ENCODE measurements at places on chromosomes 2 and 18.

DNA sequence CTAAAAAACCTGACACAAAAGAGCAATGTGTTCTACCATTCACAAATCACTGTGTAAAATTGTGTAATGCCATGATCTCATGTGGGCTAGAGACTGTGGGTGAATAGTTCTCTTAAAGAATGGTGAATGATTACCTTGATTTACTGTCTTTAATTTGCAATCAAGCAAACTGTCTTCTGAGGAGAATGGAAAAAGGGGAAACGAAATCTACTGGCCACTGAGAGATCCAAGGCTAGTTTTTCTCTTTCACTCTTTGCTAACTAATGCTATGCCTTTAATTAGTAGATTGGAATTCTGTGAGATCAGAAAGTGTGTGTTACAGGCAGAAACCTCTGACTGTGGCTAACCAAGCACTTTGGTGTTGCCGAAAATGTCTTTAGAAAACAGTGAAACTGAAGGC lies 422.7 kb downstream of the TGIF1 start:
- no peak for DNase-seq

GRCh38 chr2:14891546-14891945 lies 259.0 kb downstream of the LRATD1 start:
- DNase-seq: no peak

DNA sequence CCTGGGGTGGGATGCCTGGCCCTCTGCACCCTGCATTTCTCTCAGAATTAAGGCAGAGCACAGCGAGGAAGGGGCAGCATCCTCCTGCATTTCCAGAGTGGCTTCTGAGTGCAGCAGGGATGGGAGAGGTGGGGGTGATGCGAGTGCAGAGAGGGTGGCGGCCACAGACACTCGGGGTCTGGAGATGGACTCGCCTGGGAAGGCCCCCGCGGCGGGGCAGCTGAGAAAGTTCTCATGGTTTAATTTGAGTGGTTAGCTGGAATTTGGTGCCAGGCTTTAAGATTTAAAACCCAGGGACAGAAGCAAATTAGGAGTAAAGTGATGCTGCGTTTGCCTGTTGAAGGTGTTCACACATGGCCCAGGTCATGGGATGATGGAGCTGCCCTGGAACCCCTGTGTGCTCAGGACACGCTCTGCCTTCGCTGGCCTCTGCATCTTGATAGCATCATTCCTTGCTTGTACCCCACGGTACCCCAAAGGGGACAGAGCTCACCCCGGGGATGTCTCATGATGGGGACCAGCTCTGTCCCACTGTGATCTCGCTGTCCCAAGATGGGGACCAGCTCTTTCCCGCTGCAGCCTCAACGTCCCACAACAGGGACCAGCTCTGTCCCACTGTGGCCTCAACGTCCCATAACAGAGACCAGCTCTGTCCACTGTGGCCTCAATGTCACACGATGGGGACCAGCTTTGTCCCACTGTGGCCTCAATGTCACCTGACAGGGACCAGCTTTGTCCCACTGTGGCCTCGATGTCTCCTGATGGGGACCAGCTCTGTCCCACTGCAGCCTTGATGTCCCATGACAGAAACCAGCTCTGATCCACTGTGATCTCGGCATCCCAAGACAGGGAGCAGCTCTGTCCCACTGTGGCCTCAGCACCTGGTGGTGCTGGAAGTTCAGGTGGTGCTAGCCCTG lies 27.5 kb downstream of the TMEM18 start:
- DNase-seq: no peak

DNA sequence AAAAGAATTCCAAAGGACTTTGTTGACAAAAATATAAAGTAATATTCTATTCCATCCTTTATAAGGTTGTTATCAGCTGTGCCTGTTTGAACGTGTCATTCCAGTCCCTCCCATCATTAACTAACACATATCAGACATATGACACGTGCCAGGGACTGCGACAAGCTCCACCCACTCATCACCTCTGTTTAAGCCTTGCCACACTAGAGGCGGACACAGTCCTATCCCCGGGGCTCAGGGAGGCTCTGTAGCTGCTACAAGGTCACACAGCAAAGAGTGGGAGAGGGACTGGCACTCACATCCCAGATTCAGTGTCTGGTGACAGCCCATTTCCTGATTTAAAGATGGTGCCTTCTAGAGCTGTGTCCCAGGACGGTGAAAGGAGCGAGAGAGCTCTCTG lies 30.0 kb downstream of the TBC1D8 start:
- no peak for DNase-seq

DNA sequence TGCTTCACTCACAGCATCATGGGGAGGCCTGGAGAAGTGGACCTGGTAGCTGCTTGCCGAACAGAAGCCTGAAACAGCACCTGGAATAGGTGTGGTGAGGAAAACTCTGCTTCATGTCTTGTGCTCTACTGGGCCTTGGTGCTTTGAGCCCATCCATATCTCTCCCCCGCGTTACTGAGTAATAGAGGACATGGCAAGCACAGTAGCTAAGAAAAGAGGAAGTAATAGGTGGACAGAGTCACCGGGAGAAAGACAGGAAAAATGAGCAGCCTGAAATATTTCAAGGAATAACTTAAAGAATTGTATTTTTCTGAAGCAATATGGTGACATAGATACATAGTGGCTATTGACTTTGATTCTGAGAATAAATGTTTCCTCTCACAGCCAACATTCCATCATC lies 14.0 kb upstream of the HNMT start:
- no peak for DNase-seq

- no peak for DNase-seq
These were observed 97.0 kb downstream of the TTC32 start for GRCh38 chr2:19804639-19805260.

GRCh38 chr2:134919341-134920210 lies 954 bp downstream of the CCNT2 start:
- DNase-seq: peak; percentile 27

DNA sequence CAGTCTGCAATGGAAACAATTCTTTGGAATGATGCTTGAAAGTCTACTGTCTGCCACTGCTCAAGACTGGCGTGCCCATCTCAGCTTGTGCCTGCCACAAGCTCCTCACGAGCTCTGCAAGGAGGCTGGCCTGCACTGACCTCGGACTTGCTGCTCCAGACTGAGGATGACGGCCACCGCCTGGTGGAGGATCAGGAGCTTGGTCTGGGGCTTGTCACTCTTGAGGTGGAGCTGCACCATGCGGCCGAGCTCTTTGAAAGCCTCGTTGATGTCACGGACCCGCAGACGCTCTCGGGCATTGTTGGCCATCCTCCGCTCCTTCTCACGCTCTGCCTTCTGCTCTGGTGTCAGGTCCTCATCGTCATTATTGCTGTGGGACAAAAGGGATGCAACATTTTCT lies 269.4 kb upstream of the CCDC68 start:
- no peak for DNase-seq
